ENCODE measurements at places on chromosomes 13 and 19. TPM values are rescaled to one million over a fixed set of nuclear protein-coding genes. Genes with fewer than 3 reads are reported as not detected.

CYP4F2 gene
- total RNA-seq, result not detected

NKPD1 gene
- not detected for total RNA-seq

LYPD5 gene
- total RNA-seq, result 0.37 TPM

ZNF331 gene
- total RNA-seq, result 8.9 TPM

BEST2 gene
- total RNA-seq, result not detected

ERICH4 gene
- not detected for total RNA-seq

MIA gene
- not detected for total RNA-seq

PDCD5 gene
- 113 TPM for total RNA-seq

B3GNT3 gene
- not detected for total RNA-seq

EXOC3L2 gene
- total RNA-seq, result 1.7 TPM

TPTE2 gene
- not detected for total RNA-seq

C19orf18 gene
- 2.4 TPM for total RNA-seq

ZNF563 gene
- total RNA-seq, result 3.8 TPM

GRIN3B gene
- total RNA-seq, result 0.09 TPM

CFAP97D2 gene
- total RNA-seq, result not detected

KLHL1 gene
- not detected for total RNA-seq

MYH14 gene
- total RNA-seq, result 120 TPM

SPC24 gene
- total RNA-seq, result 8.7 TPM

IZUMO4 gene
- total RNA-seq, result 2.2 TPM

PSG6 gene
- total RNA-seq, result not detected

PRR12 gene
- total RNA-seq, result 13.0 TPM

PRTN3 gene
- total RNA-seq, result not detected

SYT3 gene
- not detected for total RNA-seq

OBI1 gene
- total RNA-seq, result 8.2 TPM

CALM3 gene
- total RNA-seq, result 204 TPM

NPAS1 gene
- 1.3 TPM for total RNA-seq

MBD3L2 gene
- not detected for total RNA-seq

KCNK6 gene
- total RNA-seq, result 6.7 TPM

RNASEH2A gene
- total RNA-seq, result 4.1 TPM

UQCRFS1 gene
- total RNA-seq, result 130 TPM

KCNC3 gene
- total RNA-seq, result 3.0 TPM

NCR1 gene
- 0.33 TPM for total RNA-seq

XRCC1 gene
- total RNA-seq, result 13.1 TPM

PLK5 gene
- not detected for total RNA-seq

LILRB4 gene
- total RNA-seq, result 40.9 TPM

ELANE gene
- not detected for total RNA-seq

ZNF256 gene
- total RNA-seq, result 12.3 TPM

DPP9 gene
- total RNA-seq, result 38.9 TPM

ATXN8OS gene
- total RNA-seq, result not detected

IRGC gene
- total RNA-seq, result not detected

YJEFN3 gene
- 5.4 TPM for total RNA-seq

SBK3 gene
- 14.0 TPM for total RNA-seq

NOTCH3 gene
- total RNA-seq, result 35.2 TPM

KLF5 gene
- total RNA-seq, result 0.64 TPM

CERS1 gene
- total RNA-seq, result 0.21 TPM

KIR3DL2 gene
- not detected for total RNA-seq

CLDND2 gene
- total RNA-seq, result not detected

IGFL3 gene
- total RNA-seq, result not detected

POLRMT gene
- total RNA-seq, result 62.2 TPM

ENOX1 gene
- total RNA-seq, result 5.6 TPM
